ENCODE measurements at places on chromosomes 3 and 15.

GRCh38 chr3:148319960-148320359 lies 377.7 kb upstream of the AGTR1 start:
- DNase-seq, result no peak

- DNase-seq, result no peak
Observed at GRCh38 chr3:135995766-135996165, 30.2 kb downstream of the PPP2R3A start.

DNA sequence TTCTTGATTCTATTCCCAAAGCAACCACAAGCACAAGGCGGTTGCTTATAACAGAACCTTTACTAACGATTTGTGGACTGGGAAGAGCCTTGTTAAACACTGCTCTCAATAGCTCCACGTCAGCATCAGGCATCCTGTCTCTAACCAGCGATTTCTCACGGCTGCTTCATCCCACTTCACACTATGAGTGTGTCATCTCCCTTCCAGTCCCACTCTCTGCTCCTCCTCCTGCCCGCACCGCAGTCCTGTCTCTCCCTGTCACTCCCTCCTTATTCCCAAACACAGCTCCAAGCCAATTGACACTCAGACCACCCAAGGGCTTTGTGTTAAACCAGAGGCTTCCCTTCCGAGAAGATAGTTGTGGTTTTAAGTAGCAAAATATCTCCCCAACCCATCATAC lies 94.8 kb downstream of the ABHD5 start:
- no peak for DNase-seq

- no peak for DNase-seq
Observed at GRCh38 chr15:47786371-47786770, 69.1 kb downstream of the SEMA6D start.

- no peak for DNase-seq
Observed at GRCh38 chr3:83894223-83894622, 1064.6 kb upstream of the CADM2 start.

DNA sequence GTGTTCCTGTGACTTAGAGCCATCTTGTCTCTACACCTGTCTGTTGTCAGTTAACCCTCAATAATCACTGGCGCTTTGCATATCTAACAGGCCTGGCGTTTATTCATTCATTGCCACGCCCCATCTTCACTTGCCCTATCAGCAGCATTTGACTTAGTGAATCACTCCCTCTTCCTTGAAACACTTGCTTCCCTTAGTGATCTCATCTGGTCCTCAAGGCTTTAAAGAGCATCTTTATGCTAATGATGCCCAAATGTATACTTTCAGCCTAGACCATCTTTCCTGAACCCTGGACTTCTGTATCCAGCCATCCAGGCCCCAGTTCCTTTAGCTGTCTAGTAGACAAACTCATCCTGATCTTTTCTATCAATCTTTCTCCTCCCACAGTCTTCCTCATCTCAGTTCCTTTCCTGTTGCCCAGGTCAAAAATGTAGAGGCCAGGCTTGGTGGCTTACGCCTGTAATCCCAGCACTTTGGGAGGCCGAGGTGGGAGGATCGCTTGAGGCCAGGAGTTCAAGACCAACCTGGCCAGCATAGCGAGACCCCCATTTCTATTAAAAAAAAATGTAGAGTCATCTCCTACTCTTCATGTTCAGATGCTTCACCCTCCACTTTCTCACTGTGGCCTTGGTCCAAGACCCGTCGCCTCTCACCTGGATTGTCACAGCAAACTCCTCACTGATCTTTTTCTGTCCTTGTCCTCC lies 1.4 kb upstream of the IGDCC4 start:
- DNase-seq, result no peak

- no peak for DNase-seq
Observed at GRCh38 chr3:519026-519425, 322.5 kb downstream of the CHL1 start.

GRCh38 chr3:107837895-107838612 lies 252.8 kb downstream of the CD47 start:
- DNase-seq, result no peak

GRCh38 chr3:128409624-128410581 lies 56.8 kb downstream of the DNAJB8 start:
- no peak for DNase-seq

- DNase-seq, result no peak
Observed at GRCh38 chr3:44509393-44509921, 32.0 kb upstream of the ZNF445 start.

GRCh38 chr15:60508442-60508841 lies 29.5 kb upstream of the ICE2 start:
- DNase-seq, result no peak

GRCh38 chr3:4309491-4310128 lies 6.4 kb downstream of the SETMAR start:
- no peak for DNase-seq
